Globus pallidus (tissue), 1 donor: ENCODE measurements at places on chromosomes 2 and 18.

DNA sequence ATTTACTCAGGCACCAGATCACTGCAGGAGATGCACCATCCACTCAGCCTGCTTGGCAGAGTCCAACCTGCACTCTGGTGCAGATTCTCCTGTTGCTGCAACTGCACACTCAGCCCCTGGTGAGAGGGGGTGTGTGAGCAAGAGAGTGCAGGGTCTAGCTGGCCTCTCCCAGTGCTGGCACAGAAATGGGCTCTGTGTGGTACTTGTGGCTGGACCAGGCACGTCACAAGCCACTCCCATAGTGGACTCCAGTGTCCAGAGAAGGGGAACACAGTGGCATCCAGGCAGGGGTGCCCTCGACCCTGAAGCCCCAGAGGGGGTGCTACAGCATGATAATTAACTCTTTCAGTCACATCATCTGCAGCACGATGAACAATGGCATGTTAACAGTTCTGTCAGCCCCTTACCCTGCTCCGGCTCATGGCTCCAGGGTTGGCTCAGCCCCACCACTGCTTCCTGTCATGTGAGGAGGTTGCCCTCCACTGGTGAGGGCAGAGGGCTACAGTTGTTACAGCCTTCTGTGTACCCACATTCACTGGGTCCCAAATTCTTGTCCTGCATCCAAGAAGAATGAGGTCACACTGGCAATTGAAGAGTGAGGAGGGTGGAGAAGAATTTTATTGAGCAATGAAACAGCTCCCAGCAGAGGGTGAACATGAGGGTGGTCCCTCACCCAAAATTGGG lies 135.7 kb downstream of the EVA1A start:
- no peak for DNase-seq

DNA sequence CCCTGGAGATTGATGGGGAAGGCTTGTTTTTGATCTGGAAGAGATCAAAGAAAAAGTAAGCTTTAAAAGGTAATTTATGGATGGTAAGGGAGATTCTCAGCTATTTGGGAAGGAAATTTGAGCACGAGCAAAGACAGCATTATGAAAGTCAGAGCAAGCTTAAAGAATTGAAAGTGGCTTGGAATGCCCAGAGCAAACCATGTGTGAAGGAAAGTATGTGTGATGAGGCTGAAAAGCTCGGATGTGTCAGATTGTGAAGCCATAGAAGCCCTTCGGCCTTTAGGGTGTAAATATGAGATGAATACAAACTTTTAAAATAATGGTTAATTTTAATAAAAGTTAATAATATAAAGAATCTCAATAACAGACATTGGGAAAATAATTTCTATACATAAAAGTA lies 377.4 kb upstream of the DSEL start:
- no peak for DNase-seq

GRCh38 chr2:144659731-144660275 lies 139.9 kb upstream of the ZEB2 start:
- no peak for DNase-seq

- DNase-seq = no peak
Observed at GRCh38 chr2:141280037-141280436, 850.8 kb downstream of the LRP1B start.

DNA sequence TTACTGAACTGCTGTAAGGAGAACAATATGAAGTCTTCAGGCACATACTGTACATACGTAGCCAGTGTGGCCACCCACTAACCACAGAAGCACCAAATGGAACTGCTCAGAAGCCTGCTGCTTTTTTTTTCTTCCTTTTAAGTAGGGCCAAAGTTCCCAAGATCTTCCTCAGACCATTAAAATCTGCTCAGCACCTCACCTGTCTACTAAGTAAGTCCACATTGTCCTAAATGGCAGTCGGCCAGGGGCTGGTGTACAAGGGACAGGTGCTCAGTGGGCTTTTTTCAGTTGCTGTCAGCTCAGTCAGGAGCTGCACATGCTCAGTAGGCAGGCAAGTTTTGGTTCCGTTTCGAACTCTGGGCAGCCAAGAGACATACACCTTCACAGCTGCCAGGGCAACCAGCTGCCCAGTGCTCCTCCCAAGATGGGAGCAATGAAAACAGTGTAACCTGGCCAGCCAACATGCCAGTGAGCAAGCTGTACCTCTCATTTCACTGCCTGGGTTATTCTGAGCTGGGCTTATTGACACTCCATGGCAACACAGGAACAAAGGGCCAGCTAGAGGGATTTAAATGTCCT lies 86.1 kb downstream of the ACVR1 start:
- no peak for DNase-seq
